Pulmonary artery endothelial cell (primary cell): ENCODE measurements at places on chromosomes 5 and 9. TPM values are rescaled to one million over a fixed set of nuclear protein-coding genes. Genes with fewer than 3 reads are reported as not detected.

The CNTFR gene
- total RNA-seq: not detected in 2 replicates

The FST gene
- 1.4 and 63.4 TPM in 2 replicates for total RNA-seq

The LHX3 gene
- not detected in 2 replicates for total RNA-seq

The OBP2B gene
- not detected in 2 replicates for total RNA-seq
